ENCODE measurements at places on chromosomes 7 and 10.

DNA sequence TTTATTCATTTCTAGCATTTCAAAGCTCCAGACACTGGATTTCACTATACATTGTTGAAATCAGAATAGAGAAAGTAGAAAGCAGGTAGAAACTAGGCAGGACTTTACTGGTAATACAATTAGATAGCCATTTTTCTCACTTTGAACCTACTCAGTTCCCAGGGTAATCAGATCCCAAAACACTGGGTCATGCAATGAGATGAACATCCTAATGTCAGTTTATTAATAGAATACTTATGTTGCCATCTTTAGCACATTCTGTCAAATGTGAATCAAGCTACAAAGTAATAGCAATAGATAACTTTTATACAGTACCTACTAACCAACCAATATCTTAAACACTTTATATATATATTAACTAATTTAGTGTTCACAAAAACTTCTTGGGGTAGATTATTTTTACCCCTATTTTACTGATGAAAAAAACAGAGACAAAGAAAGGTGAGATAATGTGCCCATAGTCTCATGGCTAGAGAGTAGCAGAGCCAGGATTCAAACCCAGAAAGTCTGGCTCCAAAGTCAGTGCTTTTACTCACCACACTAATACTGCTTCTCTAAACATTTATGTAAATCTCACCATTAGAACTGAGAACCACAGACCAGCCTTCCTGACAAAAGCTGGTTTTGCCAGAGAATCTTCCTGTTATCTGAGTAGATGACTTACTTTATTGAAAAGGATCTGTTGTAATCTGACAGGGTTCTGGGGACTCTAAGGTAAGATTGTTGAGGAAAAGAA is 153.8 kb upstream of the KAT6B start:
- DNase-seq: no peak

DNA sequence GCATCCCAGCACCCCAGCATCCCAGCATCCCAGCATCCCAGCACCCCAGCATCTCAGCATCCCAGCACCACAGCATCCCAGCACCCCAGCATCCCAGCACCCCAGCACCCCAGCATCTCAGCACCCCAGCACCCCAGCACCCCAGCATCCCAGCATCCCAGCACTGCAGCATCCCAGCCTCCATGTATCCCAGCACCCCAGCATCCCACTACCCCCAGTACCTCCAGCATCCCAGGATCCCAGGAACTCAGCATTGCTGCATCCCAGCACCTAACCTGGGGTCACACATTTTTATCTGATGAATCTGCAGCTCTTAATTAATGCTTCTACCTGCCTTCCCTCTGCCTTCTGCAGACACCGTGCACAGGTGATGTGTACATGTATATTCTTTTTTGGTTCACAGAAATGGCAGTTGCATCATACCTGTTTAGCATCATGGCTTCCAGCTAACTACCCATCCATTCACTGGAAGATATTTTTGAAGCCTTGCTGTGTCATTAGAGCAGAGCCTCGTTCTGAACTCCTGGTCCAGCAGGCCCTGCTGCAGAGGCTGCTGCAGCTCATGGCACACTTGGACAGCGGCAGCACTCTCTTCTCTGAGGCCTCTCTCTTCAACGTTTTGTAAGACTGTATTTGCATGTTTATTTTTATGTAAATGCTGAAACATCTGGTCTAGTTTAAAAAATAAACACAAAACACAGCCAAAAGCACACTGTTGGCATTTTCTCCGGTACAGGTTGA is 4.6 kb upstream of the CFAP46 start:
- DNase-seq: no peak

DNA sequence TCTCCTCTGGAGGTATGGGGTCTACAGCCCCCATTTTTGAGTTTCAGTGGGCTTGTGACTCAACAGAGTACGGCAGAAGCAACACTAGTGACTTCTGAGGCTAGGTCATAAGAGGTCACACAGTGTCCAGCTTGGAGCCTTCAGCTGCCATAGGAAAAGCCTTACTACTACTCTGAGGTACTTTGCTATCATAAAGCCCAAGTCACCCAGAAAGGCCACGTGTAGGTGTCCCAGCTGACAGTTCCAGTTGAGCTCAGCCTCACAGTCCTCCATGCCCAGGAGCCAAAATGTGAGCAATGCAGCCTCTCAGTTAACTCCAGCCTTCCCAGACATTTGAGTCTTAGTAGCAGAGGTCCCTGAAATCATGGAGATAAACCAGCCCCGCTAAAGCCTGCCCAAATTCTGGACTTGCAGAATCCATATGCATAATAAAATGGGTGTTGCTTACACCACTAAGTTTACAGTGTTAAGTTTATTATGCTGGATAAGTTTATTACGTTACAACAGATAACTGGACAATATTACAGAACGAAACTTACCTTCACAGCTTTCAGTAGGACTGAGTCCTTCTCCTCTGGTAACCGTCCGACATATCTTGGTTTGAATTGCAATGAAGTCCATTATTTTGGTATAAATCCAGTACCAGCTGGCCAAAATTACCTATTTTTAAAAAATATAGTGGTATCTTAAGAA is 181.1 kb downstream of the AVL9 start:
- DNase-seq: no peak

GRCh38 chr7:65463184-65463583 is 89.5 kb downstream of the ZNF92 start:
- DNase-seq: no peak

- no peak for DNase-seq
Measured at GRCh38 chr10:12848439-12849173, 152.9 kb downstream of the CCDC3 start.

DNA sequence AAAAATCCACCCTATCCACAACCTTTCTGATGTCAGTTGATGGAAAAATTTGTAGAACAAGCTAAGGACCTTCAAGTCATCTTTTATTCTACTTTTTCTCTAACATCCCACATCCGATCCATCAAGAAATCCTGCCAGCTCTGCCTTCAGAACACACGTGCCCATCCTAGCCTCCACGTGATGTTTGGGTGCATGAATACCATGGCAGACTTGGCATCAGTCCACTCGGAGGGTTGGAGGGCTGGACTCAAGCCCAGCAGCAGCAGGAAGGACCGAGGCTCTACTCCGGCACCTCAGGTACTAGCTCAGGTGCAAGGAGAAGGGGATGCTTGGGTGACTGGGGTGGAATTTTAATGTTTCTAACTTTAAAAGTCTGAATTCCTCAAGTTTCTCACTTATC is 428.6 kb downstream of the DPP6 start:
- DNase-seq: no peak
